ENCODE measurements at places on chromosomes 16 and 17.

DNA sequence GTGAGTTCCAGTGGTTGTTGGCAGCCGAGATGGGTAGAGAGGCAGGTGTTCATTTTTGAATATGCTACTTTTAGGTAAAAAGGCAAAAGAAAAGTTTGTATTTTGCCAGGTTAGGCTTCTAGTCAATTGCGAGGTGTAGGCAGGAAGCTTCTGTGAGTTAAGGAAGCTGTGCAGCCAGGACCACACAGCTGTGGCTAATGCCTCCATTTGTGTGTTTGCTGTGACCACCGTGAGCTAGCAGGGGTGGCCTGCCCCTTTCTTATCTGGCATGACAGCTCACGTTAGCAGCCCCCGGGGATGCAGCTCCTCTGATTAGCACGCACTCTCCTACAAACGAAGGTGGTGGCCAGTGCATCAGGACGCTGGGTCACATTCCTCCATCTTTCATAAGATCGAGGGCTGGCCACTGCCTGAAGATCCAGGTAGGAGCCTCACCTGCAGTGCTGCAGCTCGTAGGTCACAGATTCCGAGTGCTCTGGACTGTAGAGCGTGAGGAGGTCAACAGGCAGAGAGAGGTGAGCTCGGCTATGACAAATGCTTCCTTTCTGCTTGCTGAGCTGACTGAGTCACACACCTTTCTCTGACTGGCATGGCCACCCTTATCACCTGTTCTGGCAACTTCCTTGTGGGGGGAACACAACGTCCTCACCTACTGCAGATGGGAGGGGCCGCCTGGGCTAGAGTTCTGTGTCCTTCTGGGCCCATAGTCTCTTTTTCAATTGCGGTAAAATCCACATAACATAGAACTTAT is 244.4 kb downstream of the HS3ST3B1 start:
- DNase-seq: no peak

DNA sequence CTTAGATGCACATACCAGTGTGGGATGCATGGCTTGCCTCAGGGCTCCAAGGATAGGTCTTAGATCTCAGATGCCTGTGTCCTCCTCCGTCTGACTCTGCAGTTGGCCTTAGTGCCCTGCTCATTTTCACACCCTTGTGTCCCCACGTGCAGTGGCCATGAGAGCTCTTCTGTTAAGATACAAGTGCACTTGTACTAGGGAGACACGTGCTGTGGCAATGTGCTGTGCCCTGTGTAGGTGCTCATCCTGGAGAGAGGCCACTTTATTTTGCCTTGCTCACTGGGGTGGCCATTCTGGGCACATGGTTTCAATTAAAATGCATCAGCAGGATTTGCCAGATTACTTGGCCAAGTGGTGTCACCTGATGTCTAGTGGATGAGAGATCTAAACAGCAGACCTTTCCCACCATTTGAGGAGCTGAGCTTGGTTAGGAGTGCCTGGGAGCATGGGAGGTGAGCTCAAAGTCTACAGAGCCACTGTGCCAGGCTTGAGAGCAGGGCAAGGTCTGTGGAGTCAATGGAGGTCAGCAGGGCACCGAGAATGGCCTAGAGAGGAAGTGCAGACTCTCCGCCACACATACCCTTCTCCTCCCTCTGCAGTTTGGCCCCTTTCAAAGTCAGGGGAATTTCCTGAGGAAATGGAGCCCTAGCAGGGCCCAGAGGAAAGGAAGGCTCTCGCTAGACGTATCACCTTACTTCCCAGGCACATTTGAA is 25.2 kb upstream of the SMPD3 start:
- DNase-seq: no peak

DNA sequence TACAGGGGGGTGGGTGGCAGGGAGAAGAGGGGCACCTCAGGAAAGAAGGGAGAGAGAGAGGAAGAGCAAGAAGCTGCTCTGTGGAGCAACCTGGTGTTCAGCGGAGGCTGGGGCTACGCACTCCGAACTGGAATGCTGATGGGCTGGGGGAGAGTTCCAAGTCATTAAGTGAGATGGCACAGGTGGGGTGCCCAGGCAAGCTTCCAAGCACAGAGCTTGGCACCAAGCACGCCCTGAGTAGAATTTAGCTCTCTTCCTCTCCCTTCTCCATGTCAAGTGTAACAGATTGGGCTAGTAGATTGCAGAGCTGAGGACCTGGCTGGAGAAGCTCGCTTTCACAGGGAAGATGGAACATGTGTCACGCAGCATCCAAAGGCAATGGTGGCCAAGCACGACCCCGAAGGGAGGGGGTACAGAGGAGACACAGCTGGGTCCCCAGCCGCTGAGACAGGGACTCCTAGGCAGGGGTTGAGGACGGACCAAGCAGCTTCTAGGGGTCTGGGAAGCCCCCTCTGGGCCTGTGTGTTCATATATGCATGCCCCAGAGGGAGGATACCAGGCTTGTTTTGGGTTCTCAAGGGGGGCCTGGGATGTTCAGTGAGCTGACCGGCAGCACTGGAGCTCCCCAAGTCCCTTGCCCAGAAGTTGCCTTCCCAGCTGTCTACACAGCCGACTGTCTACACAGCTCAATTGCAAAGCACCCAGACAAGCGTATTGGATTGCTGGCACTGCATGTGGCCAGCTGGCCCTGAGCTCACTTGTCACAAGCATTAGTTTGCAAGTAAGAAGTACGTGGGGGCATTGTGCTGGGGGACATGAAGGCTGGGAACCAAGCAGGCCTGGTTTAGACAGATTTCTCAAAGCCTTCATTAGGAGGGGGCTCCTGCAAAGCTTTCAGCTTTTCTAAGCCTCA is 247.8 kb downstream of the ENGASE start:
- no peak for DNase-seq

DNA sequence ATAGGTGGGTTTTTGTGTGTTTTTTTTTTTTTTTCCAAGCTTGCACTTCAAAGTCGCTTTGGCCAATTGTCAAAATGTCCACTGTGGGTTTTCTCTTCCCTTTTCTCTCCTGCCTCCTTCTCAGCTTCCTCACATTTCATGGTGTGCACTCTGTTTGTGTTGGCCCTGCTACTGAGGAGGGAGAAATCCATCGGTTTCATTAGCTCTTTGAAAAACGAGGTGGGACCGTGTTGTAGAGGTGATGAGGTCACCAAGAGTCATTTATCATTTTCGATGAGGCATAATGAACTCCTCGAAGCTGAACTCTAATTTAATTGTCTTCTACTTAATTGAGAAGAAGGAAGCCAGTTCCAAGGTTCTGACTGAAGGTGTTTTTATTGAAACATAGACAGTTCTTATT is 174.4 kb upstream of the TOX3 start:
- DNase-seq: no peak

- no peak for DNase-seq
These were observed 17.8 kb downstream of the MPHOSPH6 start for GRCh38 chr16:82152196-82152595.

- no peak for DNase-seq
These were observed 1.2 kb downstream of the RTN4RL1 start for GRCh38 chr17:2023692-2024571.

- no peak for DNase-seq
These were observed 26.7 kb downstream of the SMIM36 start for GRCh38 chr17:55484575-55484974.

- DNase-seq: no peak
These were observed 30.3 kb downstream of the B4GALNT2 start for GRCh38 chr17:49162866-49163265.

GRCh38 chr17:33137426-33137825 is 145.8 kb downstream of the SPACA3 start:
- no peak for DNase-seq

- DNase-seq: no peak
These were observed 211.4 kb downstream of the NTN1 start for GRCh38 chr17:9232591-9233270.

GRCh38 chr17:64328036-64328858 is 62.4 kb downstream of the PECAM1 start:
- no peak for DNase-seq

- DNase-seq: no peak
These were observed 52.5 kb upstream of the MTSS2 start for GRCh38 chr16:70738083-70738977.

- DNase-seq: no peak
These were observed 437.2 kb downstream of the HS3ST3B1 start for GRCh38 chr17:14737984-14738651.

GRCh38 chr17:31310260-31310659 is 3.6 kb downstream of the EVI2B start:
- DNase-seq: no peak

GRCh38 chr17:27562777-27563455 is 68.1 kb upstream of the LGALS9 start:
- no peak for DNase-seq

DNA sequence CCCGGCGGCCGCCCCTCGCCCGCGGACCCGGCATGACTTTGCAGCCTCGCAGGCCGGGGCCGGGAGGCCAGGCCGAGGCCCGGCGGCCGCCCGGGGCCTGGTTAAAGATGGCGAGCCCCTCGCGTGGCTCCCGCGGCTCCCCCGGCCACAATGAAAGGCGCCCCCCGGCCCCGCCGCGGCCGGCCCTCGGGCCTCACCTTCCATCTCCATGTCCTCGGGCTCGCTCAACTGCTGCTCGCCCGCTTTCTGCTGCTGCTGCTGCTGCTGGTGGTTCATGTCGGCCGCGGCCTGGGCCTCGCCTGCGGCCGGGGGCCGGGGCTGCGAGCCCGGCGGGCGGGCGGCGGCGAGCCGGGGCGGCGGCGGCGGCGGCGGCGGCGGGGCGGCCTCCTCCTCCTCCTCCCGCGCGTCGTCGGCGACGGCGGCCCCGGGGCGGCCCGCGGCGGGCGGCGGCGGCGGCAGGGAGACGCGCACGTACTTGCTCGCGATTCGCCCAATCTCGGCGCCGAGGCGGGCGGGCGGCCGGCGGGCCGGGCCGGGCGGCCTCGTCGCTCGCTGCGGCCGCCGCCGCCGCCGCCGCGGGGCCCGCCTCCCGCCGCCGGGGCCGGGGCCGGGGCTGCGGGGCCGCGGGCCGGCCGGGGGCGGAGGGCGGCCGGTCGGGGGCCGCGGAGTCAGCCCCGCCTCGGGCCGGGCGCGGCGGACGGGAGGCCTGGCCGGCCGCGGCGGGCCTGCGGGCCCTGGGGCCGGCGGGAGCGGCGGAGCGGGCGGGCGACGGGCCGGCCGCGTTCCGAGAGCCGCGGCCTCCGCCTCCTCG is 491 bp downstream of the USP7 start:
- no peak for DNase-seq

DNA sequence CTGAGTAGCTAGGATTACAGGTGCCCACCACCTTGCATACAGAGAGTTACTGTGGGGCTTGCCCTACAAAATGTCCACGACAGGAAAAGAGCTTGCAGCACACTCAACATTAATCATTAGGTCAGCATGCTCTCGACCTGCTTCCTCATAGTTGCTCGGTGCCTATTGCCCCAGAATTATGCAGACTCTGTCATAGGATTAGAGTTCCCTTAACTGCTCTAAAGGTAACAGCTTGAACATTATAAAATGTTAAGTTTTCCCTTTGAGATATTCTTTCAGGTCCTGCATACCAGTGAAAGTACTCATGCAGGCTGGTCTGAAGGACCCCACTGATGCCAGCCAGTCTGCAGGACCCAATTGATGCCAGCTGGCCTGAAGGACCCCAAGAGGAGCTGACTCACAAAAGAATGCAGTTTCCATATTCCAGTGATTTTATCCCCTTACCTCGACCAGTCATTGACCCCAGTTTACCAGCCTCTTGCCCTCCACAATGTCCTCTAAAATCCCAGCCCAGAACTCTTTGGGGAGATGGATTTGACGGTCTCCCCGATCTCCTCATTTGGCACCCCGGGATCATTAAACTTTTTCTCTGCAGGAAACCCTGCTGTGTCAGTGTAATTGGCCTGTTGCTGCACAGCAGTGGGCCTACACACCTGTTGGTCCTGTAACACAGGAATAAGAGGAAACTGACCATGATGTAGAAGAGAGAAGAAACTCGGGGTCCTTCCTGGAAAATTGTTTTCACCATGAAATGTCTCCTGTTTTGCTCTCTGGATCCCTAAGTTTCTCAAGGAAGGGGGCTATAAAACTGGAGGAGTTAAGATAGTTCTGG is 10.6 kb downstream of the ICAM2 start:
- no peak for DNase-seq

DNA sequence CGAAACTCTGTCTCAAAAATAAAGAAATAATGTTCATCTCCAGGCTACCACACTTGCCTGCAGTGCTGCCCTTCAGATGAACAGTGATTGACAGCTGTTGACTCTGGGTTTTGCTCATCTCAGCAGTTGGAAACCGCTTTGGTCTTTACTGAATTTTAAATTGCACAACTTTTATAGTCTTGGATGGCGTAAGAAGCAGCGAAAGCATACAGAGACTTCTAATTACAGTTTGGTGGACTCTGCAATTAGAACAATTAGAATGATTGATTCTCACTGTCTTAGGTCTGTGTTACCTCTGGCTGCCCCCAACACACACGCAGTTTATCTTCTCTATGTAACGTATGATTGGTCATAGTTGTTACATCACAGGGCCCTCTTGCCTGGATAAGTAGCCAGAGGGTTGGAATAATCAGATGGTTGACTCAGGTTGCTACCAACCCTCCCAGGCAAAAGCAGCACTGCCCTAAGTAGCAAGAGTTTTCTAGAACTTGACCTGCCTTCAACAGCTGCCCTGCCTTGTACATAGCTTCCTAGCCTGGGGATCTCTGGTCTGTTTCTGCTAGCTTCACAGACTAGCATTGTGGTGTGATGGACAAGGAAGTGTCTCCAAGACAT is 1.9 kb upstream of the NAT9 start:
- no peak for DNase-seq

GRCh38 chr16:12944300-12944699 is 42.9 kb downstream of the SHISA9 start:
- no peak for DNase-seq

DNA sequence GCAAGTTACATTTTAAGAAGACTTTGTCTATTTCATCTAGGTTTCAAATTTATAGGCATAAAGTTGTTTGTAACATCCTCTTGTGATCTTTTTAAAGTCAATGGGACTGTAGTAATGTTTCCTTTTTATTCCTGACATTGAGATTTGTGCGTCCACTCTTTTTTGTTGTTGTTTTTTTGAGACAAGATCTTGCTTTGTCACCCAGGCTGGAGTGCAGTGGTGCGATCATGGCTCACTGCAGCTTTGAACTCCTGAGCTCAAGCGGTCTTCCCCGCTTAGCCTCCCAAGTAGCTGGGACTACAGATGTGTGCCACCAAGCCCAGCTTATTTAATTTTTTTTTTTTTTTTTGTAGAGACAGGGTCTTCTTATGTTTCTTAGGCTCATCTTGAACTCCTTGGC is 29.9 kb downstream of the RPTOR start:
- DNase-seq: no peak

DNA sequence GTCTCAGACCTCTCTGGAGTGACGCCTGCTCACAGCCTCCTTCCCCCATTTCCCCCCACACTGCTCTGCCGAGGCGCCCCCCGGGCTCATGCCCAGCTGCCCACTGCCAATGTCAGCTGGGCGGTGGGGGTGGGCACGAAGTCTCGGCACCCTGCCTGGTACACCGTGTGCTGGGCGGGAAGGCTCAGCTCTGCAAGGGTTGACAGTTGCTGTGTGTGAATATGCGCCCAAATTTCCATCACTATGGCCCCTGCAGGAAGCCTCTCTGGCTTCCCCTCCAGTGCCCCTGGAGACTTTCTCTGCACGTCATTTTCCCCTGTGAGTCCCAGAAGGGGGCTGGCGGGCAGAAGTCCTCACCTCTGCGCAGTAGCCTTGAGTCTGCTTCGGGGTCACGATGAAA is 11.6 kb upstream of the CAMKK1 start:
- no peak for DNase-seq

Measured in activated naive CD8-positive, alpha-beta T cell treated with anti-CD3 and anti-CD28 coated beads, Interleukin-2, amount 50 U/mL, for 16 hours (primary cell).